ENCODE measurements at places on chromosomes 4 and X.

GRCh38 chr4:72295966-72296557, 264.3 kb downstream of the NPFFR2 start:
- DNase-seq, result no peak

DNA sequence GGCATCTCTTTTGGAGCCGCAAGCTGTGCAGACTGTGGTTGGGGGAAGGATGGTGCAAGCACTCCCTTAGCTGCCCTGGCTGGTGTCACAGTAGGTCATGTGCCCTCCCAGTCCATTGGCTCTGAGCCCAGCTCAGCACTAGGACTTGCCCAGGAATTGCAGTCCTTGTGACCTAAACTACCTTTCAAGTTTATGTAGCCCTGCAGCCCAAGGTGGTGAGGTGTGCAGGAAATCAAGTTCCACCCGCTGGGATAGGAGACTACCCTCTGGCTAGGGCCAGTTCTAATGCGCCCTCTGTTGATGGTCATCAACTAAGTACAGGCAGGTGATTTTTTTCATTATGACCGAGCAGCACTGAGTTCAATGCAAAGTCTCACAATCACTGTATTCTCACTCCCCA, 335.2 kb downstream of the UBE2NL start:
- no peak for DNase-seq

- DNase-seq, result no peak
These were observed 465 bp downstream of the BMPR1B start for GRCh38 chr4:94758141-94758699.

GRCh38 chrX:37361596-37361995, 12.4 kb downstream of the PRRG1 start:
- DNase-seq, result no peak

DNA sequence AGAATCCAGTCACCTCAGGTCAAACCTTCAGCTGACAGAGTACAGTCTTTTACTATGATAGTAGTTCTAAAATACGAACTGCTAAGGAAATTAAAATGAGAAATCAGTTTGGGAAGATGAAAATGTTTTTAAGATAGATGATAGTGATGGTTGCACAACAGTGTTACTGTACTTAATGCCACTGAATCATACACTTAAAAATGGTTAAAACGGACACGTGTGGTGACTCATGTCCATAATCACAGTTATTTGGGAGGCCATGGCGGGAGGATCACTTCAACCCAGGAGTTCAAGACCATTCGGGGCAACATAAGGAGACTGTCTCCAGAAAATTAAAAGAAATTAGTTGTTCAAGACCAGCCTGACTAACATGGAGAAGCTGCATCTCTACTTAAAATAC, 41.4 kb downstream of the ABHD18 start:
- DNase-seq, result no peak

DNA sequence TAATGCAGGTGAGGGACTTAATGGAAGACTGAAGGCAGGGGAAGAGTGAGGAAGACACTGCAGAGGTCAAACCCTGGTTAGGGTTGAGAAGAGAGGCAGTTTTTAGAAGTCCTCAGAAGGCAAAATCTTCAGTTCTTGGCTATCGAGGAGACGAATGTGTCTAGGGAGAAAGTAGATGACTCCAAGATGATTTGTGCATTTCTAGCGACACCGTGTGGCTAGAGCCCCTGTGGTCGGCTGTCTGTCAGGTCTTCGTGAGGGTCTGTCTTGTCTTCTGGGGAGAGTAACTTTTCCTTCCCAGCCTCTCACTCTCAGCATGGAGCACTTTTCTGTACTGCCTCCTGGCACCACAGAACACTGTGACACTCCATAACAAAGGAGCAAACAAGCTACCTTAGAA, 458.1 kb downstream of the STIM2 start:
- DNase-seq, result no peak

DNA sequence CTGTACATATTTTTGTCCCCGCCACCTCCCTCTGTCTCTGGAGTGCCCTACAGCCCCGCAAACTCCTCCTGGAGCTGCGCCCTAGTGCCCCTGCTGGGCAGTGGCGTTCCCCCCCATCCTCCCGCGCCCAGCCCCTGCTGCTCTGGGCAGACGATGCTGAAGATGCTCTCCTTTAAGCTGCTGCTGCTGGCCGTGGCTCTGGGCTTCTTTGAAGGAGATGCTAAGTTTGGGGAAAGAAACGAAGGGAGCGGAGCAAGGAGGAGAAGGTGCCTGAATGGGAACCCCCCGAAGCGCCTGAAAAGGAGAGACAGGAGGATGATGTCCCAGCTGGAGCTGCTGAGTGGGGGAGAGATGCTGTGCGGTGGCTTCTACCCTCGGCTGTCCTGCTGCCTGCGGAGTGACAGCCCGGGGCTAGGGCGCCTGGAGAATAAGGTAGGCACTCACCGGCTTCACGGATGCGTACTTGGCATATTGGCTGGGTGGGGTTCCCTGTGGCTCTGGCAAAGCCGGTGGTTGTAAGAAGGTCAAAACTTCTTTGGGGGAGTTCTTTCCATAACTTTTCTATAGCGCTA, 653 bp downstream of the HHIP start:
- DNase-seq, result no peak

DNA sequence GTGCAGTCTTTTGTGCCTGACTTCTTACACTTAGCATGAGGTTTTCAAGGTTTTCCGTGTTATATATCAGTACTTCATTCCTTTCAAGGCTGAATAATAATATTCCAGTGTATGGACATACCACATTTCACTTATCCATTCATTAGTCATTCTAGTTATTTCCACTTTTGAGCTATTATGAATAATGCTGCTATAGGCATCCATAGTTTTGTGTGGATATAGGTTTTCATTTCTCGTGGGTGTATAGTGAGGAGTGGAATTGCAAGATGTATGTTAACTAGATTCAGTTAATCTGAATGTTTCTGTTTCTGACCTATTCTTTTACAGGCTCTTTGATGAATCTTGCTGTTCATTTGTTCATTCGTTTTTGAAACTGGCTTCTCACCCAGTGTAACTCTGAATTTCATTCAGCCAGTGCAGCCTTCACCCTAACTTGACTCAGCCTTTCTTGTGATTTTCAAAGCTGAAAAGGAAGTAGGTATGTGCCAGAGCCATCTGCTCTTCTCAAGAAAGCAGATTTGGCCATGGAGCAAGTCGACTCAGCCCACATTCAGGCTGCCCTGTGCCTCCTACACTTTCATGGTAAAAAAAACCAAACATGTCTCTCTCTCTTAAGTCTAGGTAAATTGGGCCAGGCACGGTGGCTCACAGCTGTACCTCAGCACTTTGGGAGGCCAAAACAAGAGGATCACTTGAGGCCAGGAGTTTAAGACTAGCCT, 56.3 kb upstream of the NOCT start:
- no peak for DNase-seq

DNA sequence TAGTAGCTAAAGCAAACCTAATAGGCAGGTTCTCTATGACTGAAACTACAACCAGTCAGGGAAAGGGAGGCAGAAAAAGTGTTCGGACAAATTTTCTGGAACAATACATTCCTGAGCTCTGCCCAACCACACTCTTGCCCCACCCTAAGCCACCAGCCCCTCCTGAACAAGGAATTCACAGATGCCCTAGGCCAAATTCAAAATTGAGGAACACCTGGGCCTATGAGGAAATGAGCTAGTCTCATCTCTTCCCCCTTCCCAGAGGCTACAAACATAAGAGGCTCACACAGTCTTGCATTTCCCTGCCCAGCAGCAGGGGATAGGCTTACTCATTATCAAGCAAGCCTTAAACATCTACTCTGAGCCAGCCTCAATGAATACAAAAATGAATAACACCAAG, 284.7 kb downstream of the ZNF674 start:
- DNase-seq, result no peak

- no peak for DNase-seq
These were observed 27.3 kb downstream of the ASMTL start for GRCh38 chrX:1425381-1425780.

DNA sequence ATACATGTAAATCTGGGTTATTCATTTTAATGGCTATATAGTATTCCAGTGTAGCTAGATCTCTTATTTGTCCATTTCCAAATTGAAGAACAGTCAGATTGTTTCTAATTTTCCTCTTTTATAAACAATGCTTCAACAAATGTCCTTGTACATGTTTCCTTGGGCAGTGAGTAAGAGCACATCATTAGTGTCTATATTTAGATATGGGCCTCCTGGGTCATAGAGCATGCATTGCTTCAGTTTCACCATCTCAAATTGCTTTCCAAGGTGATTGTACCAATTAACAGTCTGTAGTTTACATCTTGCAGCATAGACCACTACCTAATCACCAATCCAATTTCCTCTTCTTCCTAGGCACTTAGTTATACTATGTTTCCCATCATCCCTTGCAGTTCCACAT, 13.4 kb downstream of the PHKA2 start:
- DNase-seq, result no peak

GRCh38 chr4:55110131-55110530, 15.3 kb downstream of the KDR start:
- DNase-seq, result no peak

DNA sequence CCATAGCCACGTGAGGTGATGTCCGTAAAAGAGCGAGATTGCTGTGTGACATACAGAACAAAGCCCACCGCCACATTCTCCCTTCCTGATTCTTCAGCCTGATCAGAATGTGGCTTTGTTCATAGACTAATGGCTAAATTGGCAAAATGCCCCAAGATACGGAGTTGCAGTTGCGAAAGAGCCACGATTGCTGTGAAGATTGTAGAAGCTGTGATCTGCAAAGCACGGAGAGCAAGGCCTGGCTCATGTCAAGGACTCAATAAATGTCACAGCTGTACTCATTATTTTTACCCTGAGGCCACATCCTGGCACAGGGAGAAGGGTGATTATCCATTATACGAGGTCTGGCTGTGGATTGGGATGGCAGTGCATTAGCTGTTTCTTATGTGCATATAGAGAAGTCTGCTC, 34.2 kb downstream of the ARSD start:
- no peak for DNase-seq

DNA sequence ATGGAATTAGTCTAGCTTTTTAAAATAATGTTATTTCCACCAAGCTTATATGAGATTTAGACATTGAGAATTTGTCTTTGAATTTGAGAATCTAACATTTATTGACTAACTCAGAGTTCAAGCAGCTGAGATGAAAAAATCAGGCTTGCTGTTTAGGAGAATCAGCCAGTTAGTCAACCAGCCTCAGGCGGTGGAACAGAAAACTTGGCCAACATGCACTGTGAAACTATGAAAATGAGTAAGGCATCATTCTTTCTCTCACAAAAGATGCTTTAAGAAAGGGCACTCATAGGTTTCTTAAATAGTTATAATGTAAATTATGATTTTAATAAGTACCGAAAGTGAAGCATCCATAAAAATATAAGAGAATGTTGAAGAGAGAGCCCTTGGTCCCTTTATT, 84.2 kb downstream of the NFKB1 start:
- no peak for DNase-seq

GRCh38 chr4:40299811-40300292, 35.3 kb upstream of the CHRNA9 start:
- no peak for DNase-seq

All from activated T-cell treated with anti-CD3 and anti-CD28 coated beads for 24 hours (primary cell).